ENCODE measurements at places on chromosomes 2 and 18.
A peak's percentile ranks its signal among the peaks of the same experiment; 100 is the strongest.

- no peak for DNase-seq
Measured at GRCh38 chr18:50119296-50119695, 75.7 kb downstream of the MYO5B start.

DNA sequence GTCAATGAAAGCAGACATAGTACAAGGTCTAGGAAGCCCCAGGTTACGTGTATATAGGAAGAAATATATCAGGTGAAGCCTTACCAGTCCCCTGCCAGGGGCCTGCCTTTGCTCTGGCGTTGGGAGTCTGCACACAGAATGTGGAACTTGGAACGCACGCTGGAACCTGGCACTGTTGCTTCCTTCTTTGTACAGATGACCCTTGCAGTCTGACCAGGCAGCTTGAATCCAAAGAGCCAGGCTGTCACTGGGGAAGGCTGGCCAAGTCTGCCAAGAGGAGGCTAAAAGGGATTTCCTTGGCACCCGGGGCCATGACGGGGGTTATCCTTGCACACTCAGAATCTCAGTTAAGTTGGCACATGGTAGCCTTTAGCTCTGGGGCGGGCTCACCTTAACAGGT lies 39.5 kb downstream of the TMEM247 start:
- DNase-seq = no peak

DNA sequence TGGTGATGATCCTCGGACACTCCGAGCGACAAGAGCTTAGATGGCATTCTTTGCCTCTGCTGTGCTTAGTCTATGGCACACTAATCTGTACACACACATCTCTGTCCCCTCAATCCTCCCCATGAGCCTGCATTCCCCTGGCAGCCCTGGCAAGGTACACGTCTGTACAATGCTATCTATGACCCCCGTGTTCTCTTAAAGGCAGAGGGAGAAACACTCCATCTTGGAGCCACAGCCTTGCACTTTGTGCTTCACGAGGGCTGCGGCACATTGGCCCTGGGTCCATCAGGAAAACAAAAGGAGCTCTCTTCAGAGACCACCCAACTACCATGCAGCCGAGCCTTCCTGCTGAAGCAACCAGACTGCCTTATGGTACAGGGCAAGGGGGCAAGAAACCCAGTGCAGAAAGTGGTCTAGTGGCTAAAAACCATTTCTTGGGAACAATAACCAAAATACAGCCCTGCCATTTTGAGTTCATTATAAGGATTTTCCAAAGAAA lies 42.5 kb downstream of the STEAP3 start:
- no peak for DNase-seq

GRCh38 chr2:118614841-118615271 lies 232.6 kb downstream of the EN1 start:
- no peak for DNase-seq

DNA sequence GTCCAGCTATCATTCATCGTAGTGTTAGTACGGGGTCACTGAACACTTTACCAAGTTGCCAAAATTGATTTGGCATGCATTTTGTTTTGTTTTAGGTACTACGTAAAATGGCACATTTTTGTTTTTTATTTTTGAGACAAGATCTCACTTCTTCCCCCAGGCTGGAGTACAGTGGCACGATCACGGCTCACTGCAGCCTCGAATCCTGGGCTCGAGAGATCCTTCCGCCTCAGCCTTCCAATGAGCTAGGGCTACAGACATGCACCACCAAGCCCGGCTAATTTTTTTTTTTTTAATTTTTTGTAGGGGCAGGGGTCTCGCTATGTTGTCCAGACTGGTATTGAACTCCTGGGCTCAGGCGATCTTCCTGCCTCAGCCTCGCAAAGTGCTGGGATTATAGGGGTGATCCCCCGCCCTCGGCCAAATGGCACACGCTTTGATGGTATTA lies 786 bp downstream of the TAF1B start:
- no peak for DNase-seq

- DNase-seq = no peak
Measured at GRCh38 chr2:101356521-101356920, 30.8 kb downstream of the CREG2 start.

DNA sequence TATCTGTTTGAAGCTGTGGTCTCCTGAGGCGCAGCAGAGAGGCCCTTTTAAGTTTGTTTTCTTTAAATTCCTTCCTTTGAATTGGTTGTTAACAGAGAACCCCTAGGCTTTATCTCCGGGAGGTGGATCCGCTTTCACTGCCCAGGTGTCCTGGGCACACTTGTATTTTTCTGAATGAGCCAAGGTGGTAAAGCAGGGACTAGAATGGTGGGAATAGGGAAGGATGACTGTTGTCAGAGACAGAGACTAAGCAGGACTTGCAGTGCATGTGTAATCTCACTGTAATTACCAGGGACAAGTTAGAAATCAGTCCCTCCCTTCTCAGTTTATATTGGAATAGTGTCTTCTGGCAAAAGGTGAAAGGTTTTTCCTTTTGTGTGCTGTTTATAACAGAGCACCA lies 72.8 kb downstream of the PHLPP1 start:
- no peak for DNase-seq

GRCh38 chr2:134181219-134181618 lies 72.7 kb upstream of the MGAT5 start:
- peak; percentile 19 for DNase-seq
